Fibroblast of skin of right biceps (primary cell): ENCODE measurements at places on chromosomes 1 and 21.
A peak's percentile ranks its signal among the peaks of the same experiment; 100 is the strongest.

GRCh38 chr1:76666499-76666898 is 200.8 kb upstream of the ST6GALNAC5 start:
- no peak for DNase-seq

DNA sequence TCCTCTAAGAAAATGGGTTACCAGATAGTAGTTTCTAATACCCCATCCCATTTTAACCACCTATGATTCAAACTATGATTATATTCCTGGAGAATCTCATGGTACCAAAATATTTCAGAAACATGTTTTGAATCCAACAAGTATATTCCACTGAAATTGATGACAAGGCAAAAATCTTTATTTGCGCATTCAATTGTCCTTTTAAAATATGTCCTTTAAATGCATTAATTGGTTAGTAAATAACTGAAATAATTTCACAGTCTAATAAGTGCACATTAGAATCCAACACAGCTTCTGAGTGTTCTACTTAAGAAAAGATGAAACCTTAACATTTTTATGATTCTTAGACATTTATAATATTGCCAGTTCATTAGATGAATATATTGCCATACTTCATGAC is 356.6 kb downstream of the SETD4 start:
- DNase-seq: no peak

DNA sequence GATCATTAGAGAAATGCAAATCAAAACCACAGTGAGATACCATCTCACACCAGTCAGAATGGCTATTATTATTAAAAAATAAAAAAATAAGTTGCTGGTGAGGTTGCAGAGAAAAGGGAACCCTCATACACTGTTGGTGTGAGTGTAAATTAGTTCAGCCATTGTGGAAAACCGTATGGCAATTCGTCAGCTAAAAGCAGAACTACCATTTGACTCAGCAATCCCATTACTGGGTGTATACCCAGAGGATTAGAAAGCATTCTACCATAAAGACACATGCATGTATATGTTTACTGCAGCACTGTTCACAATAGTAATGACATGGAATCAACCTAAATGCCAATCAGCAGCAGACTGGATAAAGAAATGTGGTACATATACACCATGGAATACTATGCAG is 42.2 kb downstream of the GIPC2 start:
- DNase-seq: no peak

- DNase-seq: peak; percentile 36
Observed at GRCh38 chr1:156750711-156751450, 594 bp downstream of the HDGF start.

DNA sequence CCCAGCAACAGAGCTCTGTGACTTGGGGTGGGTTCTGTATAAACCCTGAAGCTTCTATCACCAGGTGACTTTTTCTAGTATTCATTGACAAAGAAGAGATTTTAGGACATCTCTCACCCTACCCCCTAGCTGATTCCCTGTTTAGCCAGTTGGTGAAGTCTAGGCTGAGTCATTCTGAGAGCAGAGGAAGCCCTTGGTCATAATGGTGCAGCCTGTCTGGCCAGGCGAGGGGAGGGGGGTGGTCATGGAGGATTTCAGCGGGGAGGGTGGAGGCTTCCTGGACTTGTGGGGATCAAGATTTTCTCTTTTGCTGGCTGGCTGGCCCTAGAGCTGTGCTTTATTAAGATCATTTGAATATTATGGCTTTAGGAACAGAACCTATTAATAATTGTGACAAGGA is 262.6 kb downstream of the CAMTA1 start:
- no peak for DNase-seq

GRCh38 chr1:101216623-101217022 is 20.2 kb upstream of the S1PR1 start:
- no peak for DNase-seq

DNA sequence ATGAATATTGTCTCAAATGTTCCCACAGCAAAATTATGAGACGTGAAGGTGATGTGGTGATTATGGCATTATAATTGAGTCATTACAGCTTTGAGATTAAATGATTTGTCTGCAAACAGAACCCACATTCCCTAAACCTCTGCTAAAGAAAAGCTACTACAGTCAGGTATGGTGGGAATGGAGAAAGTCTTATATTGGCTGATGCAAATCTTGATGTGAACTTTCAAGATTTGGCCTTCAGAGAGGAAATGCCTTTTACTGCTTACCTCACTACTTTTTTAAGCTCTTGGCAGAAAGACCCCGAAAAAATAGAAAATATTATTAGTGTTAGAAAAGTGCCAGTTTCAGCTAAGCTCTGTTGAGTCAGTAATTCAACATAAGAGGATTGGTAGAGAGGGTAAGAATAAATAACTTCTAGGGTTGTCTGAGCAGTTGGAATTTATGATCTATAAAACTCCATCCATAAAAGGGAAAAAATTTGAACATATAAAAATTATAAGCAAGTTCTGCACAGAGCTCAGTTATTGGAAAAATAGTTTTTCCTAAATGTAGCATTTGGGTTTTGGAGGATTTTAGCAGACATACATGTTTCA is 47.8 kb upstream of the RGS5 start:
- no peak for DNase-seq

- DNase-seq: peak; percentile 92
Observed at GRCh38 chr1:156122519-156123355, 8.2 kb downstream of the LMNA start.

DNA sequence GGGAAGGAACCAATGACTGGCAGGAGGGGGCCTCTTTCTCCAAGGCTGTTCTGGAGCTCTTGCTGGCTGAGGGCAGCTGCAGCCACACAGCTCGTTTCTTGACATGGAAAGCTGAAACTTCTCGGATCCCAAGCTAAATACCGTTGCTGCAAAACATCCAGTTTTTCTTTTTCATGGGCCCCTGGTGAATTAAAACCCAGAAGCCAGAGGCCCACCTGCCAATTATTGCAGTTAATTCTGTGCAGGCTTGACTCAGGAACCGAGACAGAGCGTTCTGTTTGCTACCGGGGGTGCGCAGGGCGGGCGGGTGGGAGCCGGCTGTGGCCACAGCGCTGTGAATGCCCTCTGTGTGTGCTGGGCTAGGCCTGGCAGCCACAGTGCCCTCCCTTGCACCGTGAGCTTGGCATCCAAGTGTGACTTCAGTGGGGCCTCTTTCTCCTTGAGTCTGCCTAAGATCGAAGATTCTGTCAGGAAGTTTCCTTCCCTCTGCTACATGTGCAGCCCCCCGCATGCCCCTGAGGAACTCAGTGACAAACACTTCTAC is 19.9 kb upstream of the KCNE2 start:
- DNase-seq: no peak

DNA sequence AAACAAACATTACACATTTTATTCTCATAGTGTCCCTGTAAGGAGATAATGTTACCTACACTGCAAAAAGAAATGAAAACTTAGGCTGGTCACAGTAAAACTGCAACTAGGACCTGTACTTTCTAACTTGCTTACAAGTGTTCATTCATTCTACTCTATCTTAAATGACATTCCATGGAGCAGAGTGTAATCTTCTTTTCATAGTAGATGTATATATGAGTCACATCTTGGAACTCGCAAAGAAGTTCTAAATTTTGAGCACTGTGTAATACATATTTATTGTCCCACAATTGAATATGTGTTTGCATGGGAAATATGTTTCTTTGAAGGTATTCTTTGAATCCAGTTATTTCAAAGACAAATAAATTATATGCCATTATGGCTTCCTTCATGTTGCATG is 1258.5 kb upstream of the ADGRL2 start:
- DNase-seq: peak; percentile 52

DNA sequence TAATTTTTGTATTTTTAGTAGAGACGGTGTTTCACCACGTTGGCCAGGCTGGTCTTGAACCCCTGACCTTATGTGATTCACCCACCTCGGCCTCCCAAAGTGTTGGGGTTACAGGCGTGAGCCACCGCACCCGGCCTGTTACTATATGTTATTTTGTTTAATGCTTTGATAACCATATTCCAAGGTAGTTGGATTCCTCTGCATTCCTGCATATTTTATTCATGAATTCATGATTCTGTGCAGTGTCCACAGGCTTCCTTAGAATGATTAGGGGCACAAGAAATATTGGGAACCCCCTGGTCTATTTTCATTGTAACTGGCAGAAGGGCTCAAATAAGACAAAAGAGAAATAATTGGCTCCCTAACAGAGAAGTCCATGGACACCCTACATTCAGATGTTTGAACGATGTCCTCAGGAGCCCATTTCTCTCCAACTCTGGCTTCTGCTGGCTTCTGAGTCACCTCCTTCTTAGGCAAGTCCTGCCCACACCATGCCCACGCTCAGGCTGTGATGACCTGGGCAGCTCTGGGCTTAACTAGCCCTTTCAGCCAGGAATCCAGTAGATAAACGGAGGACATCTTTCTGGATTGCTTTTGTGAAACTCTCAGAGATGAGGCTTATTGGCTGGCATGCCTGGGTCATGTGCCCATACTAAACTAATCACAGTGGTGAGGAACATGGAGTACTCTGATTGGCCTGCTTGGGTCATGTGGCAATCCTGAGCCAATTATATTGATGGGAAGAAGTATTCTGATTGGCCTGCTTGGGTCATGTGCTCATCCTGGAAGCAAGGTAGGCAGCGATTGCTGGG is 32.6 kb downstream of the TNFRSF8 start:
- DNase-seq: peak; percentile 4

GRCh38 chr1:28173151-28173979 is 3.1 kb downstream of the PTAFR start:
- DNase-seq: peak; percentile 26

DNA sequence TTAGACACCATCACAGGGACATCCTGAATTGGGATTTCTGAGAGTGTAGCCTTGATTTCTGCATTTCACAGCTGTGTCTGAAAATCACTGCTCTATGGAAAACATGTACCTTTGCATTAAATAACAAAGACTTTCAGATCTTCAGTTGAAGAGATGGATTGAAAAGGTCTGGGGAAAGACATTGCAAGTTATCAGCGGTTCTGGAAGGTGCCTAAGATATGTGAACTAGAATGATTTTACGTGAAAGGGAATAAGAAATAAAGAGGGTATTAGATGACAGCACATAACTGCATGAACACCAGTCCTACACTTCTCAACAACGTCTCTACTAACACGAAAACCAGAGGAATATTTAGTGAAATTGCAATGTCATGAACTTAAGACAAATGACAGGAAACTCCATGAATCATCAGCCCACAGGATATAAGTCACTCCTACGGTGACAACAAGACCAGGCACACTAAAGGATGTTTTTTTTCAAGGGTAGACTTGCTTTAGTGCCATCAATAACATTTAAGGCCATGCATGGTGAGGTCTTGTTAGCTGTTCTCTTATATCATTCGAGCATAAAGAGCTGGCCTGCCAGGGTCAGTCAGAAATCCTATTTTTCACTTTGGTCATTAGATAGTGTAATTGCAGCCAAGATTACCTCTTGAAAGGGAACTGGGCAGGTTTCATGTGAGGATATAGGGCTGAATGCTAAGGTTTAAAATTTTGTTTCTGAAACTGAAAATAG is 283.1 kb downstream of the GRIK1 start:
- peak; percentile 93 for DNase-seq

DNA sequence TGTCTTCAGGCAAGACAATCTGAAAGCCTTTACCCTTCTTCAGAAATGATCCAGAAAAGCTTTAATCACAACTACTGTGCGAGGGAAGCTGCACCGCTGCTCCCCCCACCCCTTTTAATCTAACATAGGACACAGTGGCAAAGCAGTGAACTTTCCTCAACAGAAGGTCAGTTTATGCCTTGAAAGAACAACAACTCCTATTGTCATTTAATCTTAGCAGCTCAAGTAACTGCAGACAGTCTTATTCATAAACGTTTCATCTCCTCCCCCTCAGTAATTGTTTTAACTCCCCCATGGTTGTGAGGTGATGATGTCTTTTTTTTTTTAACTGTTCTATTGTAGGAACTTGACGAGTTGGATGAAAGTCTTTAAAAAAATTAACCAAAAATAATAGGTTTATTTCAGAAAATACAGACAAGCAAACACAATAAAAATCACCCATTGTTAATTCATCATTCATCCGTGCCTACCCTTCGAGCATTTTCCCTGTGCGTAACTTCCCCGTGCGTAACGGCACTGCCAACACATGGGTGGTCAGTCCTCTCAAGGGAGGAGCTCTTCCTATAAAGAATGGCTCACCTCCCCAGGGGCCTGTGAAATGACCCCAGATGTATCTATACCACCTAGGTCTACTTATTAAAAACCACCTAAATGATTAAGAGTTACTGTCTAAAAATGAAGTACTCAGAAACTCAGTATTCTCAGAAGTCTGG is 3.3 kb upstream of the ADAR start:
- DNase-seq: no peak

DNA sequence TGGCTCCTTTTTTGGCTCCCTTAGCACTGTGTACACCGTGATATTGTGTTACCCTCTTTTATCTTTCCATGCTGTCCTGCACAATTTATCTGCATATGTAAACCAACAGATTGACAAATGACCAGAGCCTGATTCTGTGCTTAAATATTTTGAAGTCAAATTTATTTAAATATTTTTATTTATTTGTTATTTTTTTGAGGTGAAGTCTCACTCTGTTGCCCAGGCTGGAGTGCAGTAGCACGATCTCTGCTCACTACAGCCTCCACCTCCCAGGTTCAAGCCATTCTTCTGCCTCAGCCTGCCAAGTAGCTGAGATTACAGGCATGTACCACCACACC is 12.8 kb downstream of the PMF1 start:
- no peak for DNase-seq

DNA sequence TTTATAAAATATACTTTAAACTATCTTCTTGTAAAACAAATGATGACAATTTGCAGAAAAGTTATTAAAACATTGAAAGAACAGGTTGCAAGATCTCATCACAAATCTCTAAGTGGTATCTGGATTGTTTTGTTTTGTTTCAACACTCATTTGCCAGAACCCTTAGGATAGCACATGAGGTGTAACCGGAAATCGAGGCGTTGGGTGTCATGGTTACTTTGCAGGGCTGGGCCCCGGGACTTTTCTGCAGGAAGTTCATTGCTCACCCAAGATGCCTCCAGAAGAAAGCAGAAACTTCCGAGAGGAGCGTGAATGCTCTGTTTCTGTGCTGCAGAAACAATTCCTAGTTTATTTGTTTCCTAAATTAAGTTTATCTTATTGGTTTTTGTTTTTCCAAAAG is 2.5 kb downstream of the DISC1 start:
- no peak for DNase-seq

- no peak for DNase-seq
Observed at GRCh38 chr21:41507521-41508414, at the start of gene TMPRSS2. TSS of gene TMPRSS2 (minus strand) at chr21:41508158. CDS start at chr21:41498133, 10,025 bp downstream.

GRCh38 chr1:77636864-77637263 is 45.6 kb downstream of the ZZZ3 start:
- no peak for DNase-seq
